Fibroblast of skin of back (primary cell): ENCODE measurements at places on chromosomes 16 and 17.
A peak's percentile ranks its signal among the peaks of the same experiment; 100 is the strongest.

DNA sequence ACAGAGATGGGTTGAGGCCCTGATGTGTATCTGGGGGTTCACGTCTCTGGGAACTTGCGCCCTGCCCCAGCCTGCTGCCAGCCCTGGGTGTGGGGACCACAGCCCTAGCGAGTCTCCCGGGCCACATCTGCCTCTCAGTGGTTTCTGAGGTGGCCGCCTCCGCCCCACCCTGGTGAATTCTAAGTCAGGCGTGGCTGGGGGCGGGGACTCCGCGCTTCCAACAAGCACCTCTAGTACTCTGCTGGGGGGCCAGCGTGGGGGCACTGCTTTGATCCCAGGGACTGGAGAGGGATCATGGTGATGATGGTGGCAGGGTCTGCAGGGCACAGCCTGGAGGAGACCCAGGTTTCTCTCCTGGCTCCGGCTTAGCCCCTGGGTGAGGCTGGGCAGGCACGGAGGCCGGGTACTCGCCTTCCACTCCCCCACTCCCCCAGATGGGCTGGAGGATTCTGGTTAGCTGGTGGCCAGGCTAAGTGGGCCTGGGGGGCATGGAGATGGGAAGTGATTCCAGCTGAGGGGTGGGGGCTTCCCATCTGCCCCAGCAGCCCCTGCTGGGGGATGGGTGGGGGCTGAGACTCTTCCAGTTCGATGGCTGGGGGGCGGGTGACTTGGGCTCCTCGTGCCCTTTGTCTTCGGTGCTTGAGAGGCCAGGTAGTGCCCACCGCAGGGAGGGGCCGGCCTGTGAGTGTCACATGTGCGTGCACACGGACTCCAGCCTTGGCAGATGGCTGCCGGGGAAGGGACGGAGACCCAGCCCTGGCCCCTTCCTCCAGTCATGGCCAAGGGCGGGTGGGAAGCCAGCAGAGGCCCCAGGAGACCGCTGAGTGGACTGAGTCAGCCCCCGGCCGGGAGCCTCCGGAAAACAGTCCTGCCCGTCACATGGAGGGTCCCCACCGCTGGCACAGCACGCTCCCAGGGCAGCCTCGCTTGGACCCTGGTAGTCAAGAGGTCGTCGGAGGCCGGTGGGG lies 3.9 kb downstream of the GLIS2 start:
- DNase-seq = peak; percentile 37

- DNase-seq = peak; percentile 12
These were observed 149.2 kb downstream of the MAF start for GRCh38 chr16:79451196-79451816.

GRCh38 chr17:39677542-39678339 lies 9.5 kb downstream of the PNMT start:
- peak; percentile 71 for DNase-seq

GRCh38 chr17:17840751-17841591 lies 4.2 kb upstream of the SREBF1 start:
- no peak for DNase-seq

DNA sequence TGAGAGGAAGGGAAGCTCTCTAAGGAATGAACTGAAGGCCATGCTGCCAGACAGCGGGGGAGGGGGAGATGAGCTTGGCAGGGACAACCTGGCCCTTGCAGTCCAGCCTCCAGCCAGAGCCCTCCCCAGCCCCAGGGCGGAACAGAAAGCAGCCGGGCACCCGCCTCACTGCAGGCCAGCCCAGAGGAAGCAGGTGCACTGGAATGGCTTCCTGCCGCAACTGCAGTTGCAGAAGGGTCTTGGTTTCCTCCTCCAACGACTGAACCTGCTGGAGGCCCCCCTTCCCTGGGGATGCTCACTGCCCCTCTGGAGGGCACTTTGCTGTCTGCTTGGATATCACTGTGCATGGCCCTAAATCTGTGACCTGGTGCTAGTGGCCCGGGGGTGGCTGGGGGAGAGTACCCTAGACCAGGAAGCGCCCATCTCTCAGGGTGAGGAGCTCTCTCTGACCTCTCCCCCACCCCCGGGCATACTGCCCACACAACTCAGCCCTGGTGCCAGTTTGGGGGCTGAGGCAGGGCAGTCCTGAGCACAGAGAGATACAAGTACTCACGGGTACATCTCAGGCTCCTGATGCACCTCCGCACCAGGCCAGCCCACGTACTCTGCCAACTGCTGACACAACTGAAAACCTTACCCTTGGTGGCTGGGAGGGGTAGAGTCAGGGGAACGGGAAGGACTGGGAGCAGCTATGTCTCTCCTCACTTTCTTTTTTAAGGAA lies 41.1 kb downstream of the MYO18A start:
- no peak for DNase-seq
